Stimulated activated CD8-positive, alpha-beta memory T cell treated with anti-CD3 and anti-CD28 coated beads, Interleukin-4, amount 100 ng/mL, for 1 hour (primary cell): ENCODE measurements at places on chromosomes 6 and 20.

GRCh38 chr6:28263922-28264321, 3.0 kb upstream of the ZSCAN26 start:
- no peak for DNase-seq

DNA sequence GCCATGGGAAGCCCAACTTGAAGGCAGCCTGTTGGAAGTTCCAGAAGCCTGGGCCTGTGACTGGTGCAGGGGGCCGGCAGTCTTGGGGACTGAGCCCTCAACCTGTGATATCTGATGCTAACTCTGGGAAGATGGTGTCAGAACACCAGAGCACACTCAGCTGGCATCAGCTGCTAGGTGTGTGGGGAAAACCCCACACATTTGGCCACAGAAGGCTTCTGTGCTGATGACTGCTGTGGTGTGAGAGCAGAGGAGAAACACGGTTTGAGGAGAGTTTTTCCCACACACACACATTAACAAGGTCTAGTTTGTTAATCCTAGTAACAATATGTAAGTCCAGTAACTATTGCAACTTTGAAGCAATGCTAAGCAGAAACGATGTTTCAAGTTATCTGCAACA, 78.0 kb downstream of the PSMB1 start:
- DNase-seq, result no peak

DNA sequence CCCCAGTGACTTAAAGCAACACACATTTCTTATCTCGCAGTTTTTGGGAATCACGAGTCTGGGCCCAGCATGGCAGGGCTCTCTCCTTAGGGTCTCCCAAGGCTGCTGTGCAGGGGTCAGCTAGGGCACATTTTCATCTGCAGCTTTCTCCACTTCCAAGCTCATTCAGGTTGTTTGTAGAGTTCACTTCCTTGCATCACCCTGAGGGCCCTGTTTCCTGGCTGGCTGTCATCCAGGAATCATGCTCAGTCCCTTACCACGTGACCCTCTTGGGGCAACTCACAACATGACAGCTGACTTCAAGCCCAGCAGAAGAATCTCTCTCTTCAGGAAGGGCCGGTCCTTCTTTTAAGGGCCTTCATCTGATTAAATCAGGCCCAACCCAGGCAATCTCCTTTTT, 21.3 kb downstream of the SNAP25 start:
- no peak for DNase-seq

DNA sequence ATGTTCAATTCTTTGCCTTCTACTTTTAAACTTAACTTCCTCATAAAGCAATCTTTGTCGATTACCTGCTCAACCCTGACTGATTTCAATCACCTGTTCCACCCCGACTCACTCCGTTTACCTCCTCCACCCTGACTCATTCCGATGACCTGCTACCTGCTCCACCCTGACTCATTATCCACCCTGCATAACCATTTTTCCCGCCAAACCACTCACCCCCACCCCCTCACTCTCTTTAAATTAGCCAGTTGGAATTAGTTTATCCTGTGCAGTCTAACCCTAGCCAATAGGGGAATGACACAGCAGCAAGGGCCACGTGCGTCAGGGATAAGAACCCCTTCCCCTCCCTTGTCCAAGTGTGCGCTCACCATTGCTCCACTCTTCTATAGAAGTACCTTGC, 56.7 kb upstream of the MRAP2 start:
- no peak for DNase-seq

GRCh38 chr6:21064756-21065340, 528.7 kb upstream of the SOX4 start:
- no peak for DNase-seq

- DNase-seq, result no peak
Observed at GRCh38 chr20:19232997-19233794, 20.8 kb downstream of the SLC24A3 start.
